ENCODE measurements at places on chromosomes 3 and 15.
A peak's percentile ranks its signal among the peaks of the same experiment; 100 is the strongest.

DNA sequence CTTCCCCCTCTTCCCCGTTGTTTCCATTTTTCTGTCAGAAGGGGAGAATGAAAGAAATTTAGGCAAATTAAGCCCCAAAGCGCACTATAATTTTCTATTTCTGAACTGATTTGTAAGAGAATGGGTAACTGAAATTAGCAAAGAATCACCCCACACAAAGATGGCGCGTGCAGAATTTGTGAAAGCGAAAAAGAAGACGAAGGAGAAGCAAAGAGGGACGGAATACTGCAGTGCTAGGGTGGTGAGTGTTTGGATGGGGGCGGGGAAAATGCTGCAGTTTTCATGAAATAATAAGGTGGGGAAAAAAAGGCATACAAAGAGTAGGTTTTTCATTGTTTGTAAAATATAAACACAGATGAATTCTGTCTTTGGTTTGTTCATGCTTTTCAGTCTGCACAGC is 4.6 kb upstream of the CTNNB1 start:
- no peak for DNase-seq

DNA sequence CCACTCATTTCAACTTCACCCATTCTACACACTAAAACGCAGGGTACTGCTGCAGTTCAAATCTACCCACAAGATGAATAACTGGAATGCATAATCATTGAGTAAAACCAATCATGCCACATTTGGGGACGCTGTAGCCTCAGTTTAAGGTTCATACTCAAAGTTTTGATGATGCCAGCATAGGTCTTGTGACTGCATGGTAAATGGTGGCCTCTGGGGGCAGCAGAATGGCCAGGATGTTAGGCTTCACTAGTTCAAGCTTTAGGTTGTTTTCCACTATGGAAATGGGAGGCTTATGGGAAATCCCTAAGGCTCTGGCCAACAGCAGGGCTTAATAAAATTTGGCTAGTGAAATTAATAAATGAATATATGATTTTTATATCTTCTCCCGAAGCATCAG is 104.3 kb upstream of the TSC22D2 start:
- no peak for DNase-seq

DNA sequence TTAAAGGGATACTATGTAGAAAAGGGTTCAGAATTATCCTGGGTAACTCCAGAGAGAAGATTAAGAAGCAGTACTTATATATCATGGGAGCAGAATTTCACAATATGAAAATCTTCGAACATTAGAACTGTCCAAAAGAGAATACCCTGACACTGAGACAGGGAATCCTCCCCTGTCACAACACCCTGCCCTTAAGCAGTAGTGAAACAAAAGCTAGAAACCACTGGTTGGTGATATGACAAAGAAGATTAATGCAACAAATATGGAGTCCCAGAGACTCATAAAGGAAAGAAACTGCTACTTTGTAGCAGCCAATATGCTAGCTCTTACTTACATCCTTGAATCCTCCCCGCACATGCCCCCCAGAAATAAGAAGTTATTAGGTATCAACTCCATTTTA is 18.5 kb downstream of the MIX23 start:
- no peak for DNase-seq

- peak; percentile 28 for DNase-seq
These were observed 41.7 kb downstream of the OXSM start for GRCh38 chr3:25831578-25831977.

DNA sequence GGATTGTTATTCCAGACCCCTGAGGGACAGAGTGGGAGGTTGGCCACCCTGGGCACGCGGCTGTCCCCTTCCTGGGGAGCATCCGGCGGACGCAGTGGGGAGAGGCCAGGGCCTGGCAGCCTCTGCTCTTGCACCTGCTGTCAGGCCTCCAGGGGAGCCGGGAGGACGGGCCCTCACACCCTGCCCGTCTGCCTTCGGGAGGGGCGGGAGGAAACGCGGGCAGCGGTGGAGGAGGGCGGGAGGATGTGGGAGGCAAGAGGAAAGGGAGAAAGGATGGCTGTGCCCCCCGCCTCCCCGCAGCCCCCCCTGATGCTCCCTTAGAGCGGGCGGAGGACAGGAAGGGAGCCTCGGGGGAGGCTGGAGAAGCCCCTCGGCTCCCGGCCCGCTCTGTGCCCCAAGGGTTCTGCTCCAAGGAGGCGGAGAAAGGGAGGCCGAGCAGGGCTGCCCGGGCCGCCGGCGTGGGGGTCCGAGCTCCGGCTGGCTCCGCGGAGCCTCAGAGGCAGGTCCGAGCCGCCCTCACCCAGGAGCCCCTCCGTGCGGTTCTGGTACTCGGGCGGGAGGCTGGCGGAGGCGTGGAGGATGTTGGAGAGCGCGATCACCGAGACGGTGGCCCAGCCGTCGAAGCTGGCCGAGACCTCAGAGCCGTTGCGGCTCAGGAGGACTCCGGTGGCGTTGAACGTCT is 40.9 kb downstream of the MUC20 start:
- no peak for DNase-seq

GRCh38 chr3:11328196-11328945 is 56.2 kb downstream of the ATG7 start:
- DNase-seq, result no peak

GRCh38 chr3:9078561-9079240 is 115.4 kb upstream of the RAD18 start:
- no peak for DNase-seq

GRCh38 chr3:32140943-32141342 is 34.5 kb downstream of the GPD1L start:
- no peak for DNase-seq

GRCh38 chr3:81962396-81962795 is 201.0 kb upstream of the GBE1 start:
- no peak for DNase-seq

DNA sequence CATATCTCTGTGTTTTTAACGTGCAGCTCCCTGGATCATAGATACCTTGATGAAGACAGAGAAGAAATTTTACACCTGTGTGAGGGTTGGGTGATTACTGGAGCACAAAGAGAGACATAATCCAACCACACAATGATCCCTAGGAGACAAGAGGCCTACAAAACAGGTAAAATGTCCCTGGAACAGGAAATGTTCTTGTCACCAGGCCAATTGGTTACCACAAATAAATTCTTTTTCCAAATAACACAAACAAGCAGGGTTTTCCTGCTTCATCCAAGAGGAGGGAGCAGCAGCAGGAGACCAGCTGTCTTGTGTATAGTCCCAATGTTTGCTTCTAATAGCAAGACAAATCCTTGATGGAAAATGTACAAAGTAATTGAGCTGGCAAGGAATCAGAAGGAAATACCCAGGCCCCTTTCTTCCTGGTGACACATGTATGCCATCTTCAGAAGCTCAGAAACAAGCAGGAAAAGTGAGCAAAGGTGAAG is 1.4 kb downstream of the MGLL start:
- no peak for DNase-seq

DNA sequence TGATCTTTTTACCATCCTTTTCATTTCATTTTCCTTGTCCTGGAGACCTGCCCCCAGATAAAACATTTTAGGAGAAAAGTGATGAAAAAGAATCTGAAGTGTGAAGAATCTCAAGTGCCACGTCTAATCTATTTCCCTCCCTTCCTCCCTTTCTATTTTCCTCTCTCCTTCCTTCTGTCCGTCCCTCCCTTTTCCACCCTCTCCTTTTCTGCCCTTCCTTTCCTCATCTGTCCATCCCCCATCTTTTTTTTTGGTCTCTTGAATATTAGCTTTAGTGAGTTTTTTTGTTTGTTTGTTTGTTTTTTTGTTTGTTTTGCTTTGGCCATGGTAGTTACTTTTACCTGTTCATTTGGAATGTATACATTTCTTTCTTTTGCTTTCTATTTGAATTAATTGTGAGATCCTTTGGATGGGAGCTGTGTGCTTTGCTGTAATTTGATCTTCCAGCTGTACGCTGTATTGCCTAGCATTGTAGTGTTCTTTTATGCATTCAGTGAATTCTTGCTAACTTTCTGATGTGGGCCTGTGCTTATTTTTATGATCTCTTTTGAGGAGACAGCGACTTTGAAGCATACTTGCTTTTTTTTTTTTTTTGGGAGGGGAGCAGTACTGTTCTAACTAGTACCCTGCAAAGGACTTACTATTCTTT is 19.2 kb downstream of the CDIN1 start:
- DNase-seq, result no peak

GRCh38 chr15:77416148-77416455 is 3.8 kb downstream of the PEAK1 start:
- no peak for DNase-seq

GRCh38 chr15:95836536-95836935 is 494.0 kb upstream of the NR2F2 start:
- DNase-seq, result no peak

GRCh38 chr15:98668566-98669308 is 20.4 kb downstream of the IGF1R start:
- no peak for DNase-seq

DNA sequence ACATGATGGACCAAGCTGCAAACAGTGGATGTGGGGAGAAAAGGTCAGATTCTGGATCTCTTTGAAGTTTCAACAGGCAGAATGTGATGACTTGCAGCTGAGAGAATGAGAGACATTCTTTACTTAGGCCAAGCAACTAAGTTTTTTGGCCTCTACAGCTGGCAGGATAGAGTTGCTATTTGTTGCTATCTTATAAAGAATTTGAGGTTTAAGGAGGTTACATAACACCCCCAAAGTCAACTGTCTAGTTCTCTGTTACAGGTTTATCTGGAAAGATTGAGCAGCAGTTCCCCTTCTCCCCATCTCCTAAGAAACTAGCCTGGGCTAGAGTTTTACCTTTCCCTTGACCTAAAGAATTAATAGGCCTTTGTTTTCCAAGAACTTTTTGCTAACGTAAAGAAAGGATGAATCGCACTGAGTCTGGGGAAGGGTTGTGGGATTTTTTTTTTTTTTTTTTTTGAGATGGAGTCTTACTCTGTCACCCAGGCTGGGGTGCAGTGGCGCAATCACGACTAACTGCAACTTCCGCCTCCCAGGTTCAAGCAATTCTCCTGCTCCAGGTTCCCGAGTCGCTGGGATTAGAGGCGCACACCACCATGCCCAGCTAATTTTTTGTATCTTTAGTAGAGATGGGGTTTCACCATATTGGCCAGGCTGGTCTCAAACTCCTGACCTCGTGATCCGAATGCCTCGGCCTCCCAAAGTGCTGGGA is 26.6 kb upstream of the SLMAP start:
- no peak for DNase-seq

GRCh38 chr3:168157903-168158302 is 62.2 kb upstream of the GOLIM4 start:
- no peak for DNase-seq

GRCh38 chr3:140391061-140391460 is 286.8 kb upstream of the TRIM42 start:
- no peak for DNase-seq

DNA sequence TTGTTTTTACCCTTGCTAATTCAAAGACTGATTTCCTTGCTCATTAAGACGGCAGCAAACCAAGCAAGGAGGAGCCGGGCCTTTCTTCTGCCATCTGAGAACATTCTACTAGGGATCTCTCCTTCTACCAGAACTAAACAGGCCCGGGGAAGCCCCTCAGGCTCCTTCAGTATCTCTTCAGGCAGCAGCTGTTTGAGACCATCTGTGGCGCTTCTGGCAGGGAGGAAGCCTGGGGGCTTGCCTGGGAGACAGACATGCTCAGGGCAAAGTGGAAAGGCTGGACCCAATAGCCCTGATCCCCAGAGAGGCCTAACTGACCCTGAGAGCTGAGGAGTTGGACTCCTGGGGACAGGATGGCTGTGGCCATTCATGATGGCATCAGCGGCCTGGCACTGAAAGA is 67.9 kb downstream of the FEM1B start:
- no peak for DNase-seq

DNA sequence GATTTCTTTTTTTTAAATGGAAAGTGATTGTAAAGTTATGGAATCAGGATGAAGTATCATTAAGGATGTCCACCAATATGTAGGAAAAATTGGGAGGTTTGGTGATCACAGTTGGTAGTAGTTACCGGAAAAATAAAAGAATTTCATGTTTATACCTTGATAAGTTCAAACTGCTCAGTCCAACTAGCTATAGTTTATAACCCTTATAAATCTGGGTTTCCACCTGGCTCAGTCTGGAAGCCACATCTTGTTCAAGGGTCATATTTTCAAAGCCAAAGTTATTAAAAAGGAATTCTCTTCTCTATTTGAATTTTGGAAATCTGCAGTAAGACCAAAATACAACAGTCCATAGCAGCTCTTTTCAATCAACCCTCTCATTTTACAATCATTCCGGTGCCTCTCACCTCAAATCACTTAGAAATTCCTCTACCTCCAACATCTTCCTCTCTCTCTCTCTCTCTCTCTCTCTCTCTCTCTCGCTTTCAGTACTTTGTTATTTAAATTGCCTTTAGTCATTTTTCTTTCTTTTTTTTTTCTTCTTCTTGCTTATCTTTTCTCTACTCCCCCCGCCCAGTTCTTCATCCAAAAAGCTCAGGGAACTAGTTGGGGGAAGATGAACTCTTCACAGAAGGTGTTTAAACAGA is 186.2 kb upstream of the TBC1D5 start:
- no peak for DNase-seq

- no peak for DNase-seq
These were observed 320.9 kb upstream of the ICE2 start for GRCh38 chr15:60799885-60800284.

GRCh38 chr3:93843981-93844380 is 129.7 kb downstream of the PROS1 start:
- peak; percentile 44 for DNase-seq

- no peak for DNase-seq
These were observed 75.5 kb downstream of the DPH6 start for GRCh38 chr15:35470441-35470840.

DNA sequence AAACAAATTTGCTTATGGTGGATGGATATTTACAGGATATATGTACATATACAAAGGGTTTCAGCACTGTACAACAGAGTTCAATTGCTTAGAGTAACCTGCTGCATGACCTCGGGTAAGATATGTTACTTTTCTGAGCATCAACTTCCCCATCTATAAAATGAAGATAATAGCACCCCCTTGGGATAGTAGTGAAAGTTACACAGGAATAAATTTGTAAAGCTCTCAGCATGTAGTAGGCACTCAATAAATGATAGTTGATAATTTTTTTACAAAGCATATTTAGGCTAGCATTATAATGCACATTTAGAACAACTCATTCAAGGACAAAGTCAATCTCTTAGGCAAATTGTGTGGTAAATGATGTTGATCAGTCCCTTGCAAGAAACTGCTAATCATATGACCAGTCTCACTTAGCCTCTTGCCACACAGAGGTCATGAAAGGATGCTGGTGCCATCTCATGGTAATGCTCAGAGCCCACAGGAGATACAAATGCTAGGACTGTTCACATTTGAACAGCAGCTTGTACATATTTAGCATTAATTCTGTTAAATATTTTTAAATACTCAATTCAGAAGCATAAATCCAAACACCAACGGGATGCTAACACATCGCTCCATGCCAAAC is 123.9 kb downstream of the MAGI1 start:
- no peak for DNase-seq

- DNase-seq, result no peak
These were observed 15.6 kb downstream of the NDN start for GRCh38 chr15:23671481-23671880.

Measured in astrocyte of the cerebellum (primary cell).